ENCODE measurements at places on chromosomes 5 and 9.

DNA sequence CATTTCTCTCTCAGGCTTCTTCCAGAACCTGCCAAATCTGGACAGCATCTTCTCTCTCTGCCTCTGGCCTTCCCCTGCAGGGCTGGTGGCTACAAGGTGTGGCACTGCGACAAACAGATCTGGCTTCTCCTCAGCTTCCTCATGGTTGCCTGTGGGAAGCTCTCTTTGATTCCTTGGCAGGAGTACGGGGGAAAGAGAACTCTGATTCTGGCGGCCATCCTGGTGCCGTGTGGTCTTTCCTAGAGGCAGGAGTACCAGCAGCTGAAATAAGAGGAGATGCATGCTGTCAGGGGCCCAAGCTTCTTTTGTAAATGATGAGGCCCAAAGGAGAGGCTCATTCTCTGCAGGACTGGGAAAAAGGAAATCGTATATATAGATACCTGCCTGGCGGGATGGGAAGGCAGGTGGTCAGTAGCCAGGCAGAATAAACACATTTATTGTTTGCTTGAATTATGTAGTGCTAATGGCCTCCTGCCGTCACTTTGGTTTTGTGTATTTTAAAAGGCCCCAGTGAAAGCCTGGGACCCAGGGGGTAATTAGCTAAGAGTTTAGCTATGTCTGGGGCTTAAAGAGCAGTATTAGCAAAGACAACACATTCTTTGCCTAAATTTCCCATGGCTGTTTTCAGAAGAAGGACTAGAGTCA lies at the start of gene CER1:
Gene CER1 (minus strand): TSS at position 343 of the 645 bp plus-strand sequence. CDS start 61 bp downstream, at position 282.
- DNase-seq: no peak

DNA sequence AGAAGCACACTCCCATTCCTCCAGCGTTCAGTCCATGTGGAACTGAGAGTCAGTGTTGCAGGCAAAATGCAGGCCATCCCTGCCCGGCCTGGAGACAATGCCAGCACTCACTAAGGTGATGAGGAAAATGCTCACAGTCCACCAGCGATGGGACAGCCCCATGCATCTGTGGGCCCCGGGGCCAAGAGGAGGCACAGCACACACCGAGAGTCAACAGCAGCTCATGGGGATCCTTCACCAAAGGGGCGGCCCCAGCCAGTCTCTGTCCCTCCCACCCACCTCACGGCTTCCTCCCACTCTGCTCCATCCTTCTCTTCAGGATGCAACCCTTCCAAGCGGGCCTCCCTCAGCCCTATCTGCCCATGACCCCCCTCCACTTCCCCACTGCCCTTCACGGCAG lies 6.2 kb downstream of the SEMA4D start:
- DNase-seq: no peak

GRCh38 chr9:33659921-33660320 lies 135.4 kb upstream of the PRSS3 start:
- no peak for DNase-seq

GRCh38 chr5:115435065-115435777 lies 109.4 kb downstream of the FEM1C start:
- no peak for DNase-seq

DNA sequence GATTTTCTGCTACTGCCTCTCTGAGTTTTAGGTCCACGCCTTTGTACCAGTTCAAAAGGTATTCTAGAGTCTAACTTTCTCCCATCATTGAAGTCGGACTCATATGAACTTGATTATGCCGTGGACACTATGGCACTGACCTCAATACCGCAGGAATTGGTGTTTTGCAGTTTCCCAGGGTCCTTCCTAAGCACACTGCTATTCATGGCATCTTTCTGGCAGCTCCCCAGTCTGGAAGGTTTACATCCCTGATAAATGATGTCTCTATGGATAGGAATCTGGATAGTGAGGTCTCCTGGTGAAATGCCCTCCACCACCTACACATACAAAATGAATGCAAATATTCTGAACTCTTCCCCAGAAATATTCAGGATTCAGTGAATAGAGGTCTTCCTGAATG lies 422.2 kb downstream of the CTNND2 start:
- DNase-seq: no peak
